ENCODE measurements at places on chromosomes 3 and 15.

DNA sequence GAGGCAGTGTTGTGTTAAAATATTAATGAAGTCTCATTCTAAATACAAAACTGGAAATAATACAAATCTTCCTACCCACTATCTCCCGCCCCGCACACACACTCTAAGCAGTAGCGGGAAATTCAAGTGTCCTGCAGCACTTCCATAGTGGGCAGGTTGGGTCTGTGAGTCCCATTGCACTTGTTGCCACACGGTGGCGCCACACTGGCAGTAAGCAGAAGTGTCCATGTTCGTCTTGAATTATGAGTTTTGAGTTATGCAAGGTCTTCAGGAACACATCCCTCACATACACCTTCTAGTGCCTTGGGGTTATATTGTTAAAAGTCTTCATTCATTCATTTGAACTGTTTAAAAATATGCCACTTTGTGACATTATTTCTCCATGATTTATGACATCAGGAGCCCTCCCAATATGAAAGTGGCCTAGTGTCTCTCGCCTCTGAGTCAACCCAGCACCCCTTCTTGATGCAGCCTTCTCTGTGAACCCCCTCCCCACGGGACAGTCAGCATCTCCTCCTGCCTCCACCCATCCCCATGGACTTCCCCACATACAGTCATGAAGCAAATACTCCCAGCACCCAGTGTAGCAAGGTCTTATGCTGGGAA lies 17.6 kb upstream of the CCDC174 start:
- DNase-seq, result peak; percentile 69

DNA sequence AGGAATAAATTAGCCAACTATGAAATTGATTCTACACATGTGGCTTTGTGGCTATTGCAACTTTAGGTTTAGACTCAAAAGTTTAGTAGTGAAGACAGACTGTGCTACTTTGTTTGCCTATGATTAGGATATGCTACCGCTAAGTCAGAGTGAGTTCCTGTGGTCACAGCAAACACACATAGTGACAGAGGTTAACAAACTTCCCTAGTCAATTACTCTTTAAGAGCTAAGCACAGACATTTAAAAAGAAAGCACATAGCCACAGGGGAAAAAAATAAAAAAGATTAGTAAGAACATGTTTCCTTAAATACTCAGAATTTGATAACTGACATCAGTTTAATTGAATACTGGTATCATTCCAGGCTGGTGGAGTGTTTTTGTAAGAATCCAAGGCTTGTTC lies 207.1 kb downstream of the GBE1 start:
- no peak for DNase-seq

DNA sequence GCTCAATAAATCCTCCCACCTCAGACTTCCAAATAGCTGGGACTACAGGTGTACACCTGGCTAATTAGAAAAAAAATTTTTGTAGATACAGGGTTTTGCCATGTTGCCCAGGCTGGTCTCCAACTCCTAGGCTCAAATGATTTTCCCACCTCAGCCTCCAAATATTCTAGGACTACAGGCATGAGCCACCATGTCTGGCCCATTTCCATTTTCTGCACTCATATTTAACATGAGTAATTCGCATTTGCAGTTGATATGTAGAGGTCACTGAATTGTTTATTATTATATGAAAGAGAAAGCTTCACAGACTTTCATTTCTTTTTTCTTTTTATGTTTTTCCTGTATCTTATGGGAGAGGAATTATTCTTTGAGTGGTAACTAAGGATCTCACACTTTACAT lies 492.7 kb downstream of the CNTN3 start:
- no peak for DNase-seq

GRCh38 chr3:102532901-102533300 lies 98.1 kb downstream of the ZPLD1 start:
- no peak for DNase-seq

DNA sequence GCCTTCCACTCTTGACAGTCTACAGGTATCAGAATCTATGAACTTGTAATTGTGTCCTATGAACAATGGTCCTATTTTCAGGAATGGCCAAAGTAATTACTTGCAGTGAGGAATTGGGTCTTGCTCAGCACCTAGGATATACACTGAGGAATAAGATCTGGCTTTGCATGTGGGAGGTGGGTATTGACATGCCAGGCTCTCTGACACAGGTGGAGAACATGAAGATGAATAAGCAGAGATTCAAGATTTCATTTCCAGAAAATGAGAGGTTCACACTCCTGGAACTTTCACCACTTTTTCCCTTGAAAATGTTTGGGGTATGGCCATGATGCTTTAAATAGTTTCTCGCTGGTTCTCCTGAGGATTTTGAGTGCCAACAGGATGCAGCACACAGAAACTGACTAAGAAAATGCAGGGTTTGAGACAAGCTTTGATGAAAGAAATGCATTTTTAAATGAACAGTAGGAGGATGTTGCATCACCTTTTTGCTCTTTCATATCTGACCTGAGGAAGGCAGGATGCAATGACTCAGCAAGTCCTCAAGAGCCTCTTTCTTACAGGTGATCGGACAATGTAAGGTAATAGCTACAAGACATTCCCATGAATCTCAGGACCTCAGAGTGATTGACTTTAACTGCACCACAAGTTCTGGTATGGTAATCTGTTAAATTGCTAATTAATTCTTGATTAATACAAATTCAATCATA lies 3.7 kb downstream of the HRG start:
- DNase-seq, result no peak

DNA sequence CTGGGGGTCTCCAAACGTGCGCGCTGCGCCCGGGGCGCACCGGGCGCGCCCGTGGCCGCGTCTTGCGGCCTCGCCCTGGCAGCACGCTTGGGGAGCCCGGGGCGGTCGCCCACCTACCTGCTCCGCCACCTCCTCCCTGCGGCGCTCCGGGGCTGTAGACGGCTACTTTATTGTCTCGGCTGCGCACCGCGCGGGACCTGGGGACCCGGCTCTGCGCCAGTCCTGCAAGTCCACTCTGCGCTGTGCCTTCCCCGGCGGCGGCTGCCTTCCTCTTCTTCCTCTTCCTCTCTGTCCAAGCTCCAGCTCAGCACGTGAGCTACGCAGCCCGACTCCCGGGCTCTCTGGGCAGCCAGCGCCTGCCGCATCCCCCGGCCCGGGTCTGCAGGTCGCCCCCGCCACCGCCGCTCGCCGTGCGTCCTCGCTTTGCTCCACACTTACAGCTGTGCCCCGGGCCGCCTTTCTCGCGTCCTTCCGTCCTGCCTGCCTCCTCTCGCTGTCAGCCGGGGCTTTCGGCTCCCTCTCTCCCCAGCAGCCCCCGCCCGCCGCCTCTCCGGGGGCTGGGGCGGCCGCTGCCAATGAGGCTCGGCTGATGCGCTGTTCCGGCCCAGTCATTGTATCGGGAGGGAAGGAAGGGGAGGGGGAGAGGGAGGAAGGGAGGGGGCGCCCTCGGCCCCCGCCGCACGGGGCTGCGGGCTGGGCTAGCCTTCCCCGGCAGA lies 156.4 kb upstream of the FRMD4B start:
- DNase-seq, result no peak

GRCh38 chr3:120462409-120462959 lies 11.7 kb upstream of the FSTL1 start:
- DNase-seq, result no peak

DNA sequence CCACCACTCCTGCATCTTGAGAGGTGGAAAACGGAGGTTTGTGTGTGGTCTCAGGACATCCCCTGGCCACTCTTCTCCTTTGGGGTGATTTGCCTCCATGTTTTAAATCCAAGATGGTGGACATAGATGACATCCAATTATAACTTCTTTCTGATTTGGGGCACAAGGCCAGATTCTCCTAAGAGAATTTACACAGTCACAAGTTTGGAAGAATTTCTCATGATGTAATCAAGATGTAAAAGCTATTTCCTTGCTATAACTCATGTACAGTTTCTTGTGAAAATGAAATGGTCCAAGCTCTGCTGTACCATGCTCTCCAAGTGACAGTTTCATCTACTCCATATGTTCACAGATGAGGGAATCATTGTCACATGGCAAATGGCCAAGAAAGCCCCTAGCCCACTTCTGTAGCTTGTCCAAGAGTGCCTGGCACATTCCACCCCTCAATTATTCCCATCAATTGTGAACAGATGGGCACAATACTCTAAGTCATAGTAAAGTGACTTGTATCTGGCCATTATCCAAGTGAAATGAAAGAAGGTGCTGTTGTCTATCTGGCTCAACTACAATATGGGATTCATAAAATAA lies 134.6 kb upstream of the ROPN1 start:
- no peak for DNase-seq

DNA sequence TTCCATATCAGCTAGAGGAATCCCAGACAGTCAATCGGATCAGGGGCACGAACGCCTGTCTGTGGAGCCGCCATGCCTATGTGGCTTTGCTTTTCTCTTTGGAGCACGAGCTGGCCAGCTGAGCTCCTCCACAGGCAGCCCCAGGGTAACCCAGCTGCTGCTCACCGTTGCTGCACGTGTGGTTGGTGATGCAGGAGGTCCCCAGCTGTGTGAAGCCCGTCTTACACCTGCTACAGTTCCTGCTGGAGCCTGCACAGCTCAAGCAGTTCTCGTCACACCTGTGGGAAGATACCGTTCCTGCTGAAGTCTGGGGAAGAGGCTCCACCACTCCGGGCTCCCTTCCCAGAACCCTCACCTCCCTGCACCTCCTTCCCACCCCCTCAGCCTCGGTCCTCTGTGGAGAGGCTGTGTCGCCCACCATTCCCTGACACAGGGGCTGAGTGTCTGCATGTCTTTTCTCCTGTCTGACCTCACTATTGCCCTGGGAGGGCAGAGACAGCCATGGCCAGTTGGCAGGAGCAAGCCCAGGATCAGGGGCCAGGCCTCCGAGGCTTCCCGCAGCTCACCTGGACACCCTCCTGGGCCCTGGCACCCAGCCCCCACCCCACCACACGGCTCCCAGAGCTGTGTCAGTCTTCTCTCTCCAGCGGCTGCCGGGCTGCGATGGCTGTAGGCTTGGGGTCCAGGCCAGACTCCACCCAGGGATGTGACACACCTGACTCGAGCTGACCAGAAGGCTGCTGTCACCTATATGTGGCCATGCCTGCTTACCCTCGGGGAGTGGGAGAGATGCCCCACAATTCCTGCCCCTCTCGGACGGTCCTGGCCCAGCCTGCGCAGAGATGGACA lies 12.2 kb upstream of the SNRPA1 start:
- no peak for DNase-seq

GRCh38 chr3:75048650-75049049 lies 434.2 kb upstream of the CNTN3 start:
- DNase-seq, result no peak

DNA sequence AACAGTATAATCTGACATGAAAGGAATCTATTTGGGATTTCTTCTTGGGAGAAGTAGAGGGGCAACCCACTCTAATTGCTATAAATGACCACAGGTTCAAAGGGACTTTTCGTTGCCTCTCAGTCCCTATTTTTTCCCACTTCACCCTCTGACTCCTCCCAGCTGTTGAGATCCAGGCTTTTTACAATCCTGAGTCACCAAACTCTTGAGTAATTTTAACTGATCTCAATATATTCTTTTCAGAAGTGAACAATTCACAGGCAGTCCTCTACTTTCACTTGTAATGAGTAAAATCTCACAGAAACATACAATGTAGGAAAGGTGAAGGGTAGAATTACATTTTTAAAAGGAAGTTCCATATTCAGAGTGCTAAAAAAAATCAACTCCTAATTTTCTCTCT lies 44.6 kb downstream of the EIF4E3 start:
- DNase-seq, result no peak

DNA sequence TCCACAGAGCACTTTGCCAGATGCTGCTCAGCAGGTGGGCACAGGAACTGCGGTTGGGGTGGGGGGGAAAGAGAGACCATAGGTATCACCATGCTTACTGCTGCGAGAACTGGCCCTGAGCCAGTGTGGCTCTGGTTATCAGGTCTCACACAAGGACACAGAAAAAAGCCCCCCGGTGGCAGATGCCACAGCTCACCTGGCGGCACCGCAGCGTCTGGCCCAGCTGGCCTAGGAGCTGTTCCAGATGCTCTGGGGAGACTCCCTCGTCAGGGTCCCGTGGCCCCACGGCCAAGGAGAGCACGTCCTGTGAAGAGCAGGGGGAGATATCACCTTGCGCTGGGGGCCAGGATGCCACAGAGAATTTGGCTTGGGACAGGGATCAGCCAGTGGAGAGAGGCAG lies 10.8 kb downstream of the CDAN1 start:
- DNase-seq, result no peak
